T-cell (primary cell): ENCODE measurements at places on chromosomes 16 and 17. TPM values are rescaled to one million over a fixed set of nuclear protein-coding genes. Genes with fewer than 3 reads are reported as not detected.

- no peak for DNase-seq
- no peaks in the 10 kb centered on the region for H3K36me3 ChIP-seq
- H3K27me3 ChIP-seq, result no peaks in the 10 kb centered on the region
- H3K27ac ChIP-seq, result no peak overlapping the region
- H3K4me3 ChIP-seq, result no peak overlapping the region
- H3K4me1 ChIP-seq, result no peaks in the 10 kb centered on the region
These were observed 44.5 kb upstream of the ABR start for GRCh38 chr17:1224330-1224729.

FTSJ3 gene
- 53.3 TPM for total RNA-seq

DNA sequence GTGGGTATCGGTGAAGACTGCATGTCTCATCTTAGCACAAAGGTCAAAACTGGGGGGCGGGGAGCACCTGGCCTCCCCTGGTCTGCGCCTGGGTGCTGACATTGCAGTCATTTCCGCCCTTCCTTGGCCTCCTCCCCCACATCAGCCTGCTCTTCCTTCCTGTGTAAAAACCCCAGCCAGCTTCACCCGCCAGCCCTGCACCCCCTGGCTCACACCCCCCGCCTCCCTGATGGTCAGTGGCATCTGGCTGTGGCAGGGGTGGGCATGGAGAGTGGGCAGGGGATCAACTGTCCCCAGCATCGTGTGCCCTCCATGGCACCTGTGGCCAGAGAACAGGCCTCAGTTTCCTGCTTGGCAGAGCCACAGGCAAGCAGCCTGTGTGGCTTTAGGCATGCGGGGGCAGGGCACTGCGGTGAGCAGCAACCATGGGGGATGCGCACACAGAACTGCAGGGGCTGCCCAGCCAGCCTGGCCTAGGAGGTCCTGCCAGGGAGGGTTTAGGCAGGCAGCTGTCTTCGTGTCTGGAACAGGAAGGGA is 26.5 kb upstream of the LASP1NB start:
- peaks cover 90% of the 10 kb centered on the region for H3K4me1 ChIP-seq
- peaks cover 48% of the 10 kb centered on the region for H3K36me3 ChIP-seq
- H3K27ac ChIP-seq, result peak overlapping the region; percentile 90
- H3K4me3 ChIP-seq, result peak overlapping the region; percentile 57
- no peaks in the 10 kb centered on the region for H3K27me3 ChIP-seq
- DNase-seq, result peak; percentile 75

GJD3 gene
- not detected for total RNA-seq
